ENCODE measurements at places on chromosomes 12 and 14.

DNA sequence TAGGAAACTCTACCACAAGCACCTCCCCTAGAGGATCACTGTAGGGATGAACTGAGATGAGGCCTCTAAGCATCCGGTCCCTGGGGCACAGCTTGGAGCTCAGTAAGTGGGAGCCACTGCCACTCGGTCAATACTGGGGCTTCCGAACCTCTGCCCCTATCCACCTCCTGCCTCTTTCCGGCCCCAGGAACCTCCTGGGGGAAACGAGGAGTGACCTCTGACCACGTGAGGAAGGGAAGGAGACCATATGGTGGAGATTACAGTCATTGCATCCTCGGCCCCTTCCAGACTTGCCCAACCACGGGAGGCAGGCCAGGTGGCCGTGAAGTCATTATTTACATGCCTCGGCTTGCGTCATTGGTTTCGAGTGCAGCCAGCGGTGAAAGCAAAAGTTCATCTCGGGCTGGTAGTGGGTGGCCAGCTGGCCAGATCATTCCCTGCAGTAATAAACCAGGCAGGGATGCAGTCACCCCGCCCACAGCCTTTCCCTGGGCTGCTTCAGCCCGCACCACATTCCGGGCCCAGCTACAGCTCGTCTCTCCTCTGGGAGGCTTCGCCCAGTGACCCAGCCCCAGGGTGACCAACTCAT lies 65.4 kb downstream of the C14orf132 start:
- DNase-seq, result no peak

DNA sequence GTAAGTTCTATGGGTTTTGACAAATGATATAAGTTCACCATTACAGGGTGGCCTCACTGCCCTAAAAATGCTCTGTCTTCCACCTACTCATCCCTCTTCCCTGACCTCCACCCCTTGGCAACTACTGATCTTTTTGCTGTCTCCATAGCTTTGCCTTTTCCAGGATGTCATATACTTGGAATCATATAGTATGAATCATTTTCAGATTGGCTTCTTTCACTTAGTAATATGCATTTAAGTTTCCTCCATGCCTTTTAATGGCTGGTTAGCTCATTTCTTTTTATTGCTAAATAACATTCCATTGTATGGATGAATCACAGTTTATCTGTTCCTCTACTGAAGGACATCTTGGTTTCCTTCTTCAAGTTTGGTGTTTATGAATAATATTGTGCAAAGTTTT lies 14.0 kb upstream of the PEX5 start:
- DNase-seq, result no peak

GRCh38 chr12:51323317-51323960 lies 535 bp downstream of the BIN2 start:
- DNase-seq, result no peak

DNA sequence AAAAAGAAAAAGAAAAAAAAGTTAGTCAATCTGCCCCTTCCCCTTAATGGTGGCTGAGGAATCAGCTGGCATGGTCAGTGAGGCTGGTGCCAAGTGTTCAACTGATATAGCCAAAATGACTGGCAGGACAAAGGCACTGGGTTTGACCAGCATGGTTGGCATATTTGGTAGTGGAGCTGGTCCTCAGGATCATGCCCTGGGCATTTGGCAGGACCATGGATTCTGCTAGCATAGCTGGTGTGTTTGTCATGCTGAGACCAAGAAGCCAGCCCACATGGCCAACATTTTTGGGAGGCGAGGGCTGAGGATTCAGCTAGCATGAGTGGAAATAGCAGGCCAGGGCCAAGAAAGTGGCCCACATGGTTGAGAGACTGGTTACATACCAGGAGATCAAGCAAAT lies 136.5 kb downstream of the FBXL14 start:
- DNase-seq, result no peak

- DNase-seq, result no peak
These were observed 202.5 kb downstream of the SLC15A4 start for GRCh38 chr12:128621304-128621703.

GRCh38 chr12:28578361-28578760 lies 388.1 kb downstream of the CCDC91 start:
- DNase-seq, result no peak

- DNase-seq, result no peak
These were observed 41.3 kb downstream of the EGLN3 start for GRCh38 chr14:33909380-33910084.

DNA sequence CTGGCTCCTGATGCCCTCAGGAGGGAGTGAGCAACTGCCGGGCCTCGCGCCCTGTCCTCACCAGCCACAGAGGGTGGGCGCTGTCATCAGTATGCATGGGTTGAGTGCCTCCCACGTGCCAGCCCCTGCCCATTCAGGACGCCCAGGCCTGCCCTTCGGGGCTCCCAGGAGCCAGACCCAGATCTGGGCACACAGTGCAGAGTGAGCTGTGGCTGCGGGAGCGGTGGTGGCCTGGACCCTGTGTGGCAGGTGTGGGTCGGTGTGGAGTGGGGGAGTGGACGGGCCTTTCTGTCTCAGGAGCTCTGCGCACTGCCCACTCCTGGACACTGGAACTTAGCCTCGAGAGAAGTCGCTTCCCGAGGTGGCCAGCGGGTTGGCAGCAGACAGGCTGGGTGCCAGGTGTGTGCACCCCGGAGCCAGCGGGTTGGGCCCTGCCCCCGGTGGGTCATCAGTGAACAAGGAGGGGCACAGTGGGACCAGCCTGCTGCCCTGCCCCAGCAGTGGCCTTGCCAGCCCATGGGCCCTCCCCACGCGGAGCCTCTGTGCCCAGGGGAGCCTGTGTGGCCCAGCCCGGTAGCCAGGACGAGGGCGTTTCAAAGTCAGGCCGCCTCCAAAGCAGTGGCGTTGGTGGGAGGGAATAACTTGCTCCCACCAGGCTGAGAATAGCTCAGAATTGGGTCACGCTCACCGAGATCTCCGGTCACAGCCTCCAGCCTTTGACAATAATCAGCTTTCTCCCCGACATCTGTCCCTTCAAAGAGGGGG lies 9.5 kb downstream of the TRMT61A start:
- DNase-seq, result no peak

DNA sequence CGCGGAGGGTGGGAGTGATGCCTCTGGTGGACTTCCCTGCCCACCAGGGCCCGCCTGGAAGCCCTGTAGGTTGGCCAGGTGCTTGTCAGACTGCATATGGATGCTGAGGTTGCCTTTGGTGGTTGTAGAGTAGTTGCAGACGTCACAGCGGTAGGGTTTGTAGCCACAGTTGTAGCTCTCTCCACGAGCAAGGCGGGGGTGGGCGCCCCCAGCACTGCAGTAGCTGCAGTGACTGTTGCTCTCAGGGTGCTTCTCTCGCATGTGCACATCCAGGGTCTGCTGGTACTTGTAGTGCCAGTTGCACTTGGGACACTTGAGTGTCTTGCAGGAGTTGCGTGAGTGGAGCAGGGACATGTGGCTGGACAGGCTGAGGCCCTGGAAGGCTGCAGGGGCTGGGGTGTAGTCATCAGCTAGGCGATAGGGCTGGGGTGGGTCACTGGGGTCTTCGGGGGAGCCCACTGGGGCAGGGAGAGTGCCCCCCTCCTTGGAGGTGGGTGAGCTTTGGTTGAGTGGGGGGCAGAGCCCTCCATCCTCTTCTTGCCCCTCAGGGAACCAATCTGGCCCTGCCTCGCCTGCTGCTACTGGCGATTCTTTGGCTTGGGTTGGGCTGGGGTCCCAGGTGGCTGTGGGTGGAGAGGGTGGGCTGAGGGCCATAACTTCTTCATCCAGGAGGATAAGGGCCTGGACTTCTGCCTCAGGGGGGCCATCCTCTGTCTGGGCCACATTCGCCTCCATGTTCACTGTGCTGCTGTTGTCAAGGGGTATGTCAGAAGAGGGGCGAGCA lies 17.7 kb downstream of the ZFHX2 start:
- DNase-seq, result no peak

DNA sequence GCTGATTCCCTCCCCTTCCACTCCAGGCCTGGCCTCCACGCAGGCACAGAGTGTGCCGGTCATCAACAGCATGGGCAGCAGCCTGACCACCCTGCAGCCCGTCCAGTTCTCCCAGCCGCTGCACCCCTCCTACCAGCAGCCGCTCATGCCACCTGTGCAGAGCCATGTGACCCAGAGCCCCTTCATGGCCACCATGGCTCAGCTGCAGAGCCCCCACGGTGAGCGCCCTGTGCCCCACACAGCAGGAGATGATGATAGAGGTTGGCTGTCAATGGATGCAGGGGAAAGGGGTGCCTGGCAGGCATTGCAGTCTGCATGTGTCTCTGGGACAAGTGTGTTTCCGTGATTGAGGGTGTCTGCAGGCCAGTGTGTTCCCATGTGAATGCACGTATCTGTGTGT lies 18.8 kb downstream of the C12orf43 start:
- no peak for DNase-seq

DNA sequence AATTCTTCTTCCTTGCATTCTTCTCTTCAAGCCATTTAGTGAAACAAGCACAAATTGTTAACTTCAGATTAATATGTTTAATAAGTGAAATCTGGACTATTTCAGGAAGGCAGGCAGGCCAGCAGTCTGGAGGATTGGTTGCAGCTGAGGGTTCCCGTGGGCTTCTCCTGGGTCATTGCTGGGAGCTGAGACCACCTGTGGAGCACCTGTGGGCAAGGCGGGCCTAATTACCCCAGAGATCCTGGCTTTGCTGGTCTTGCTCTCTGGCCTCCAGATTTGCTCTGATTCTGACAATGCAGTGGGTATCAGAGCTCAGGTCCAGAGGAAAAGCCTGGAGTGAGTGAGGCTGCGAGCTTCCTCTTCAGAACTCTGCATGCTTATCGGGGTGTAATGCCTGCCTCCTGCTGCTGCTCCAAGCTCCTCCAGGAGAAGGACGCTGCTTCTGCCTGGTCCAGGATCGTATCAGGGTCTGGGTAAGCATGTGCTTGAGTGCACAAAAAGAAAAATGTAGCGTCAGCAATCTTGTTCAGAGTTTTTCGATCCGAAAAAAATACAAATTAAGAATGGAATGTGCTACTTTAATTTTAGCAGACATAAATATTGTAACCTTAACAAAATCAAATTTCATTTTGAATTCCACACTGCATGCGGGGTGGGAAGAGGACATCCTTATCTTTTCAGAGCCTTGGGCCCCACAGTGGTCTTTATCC lies 93.8 kb downstream of the TMEM30B start:
- DNase-seq, result no peak

DNA sequence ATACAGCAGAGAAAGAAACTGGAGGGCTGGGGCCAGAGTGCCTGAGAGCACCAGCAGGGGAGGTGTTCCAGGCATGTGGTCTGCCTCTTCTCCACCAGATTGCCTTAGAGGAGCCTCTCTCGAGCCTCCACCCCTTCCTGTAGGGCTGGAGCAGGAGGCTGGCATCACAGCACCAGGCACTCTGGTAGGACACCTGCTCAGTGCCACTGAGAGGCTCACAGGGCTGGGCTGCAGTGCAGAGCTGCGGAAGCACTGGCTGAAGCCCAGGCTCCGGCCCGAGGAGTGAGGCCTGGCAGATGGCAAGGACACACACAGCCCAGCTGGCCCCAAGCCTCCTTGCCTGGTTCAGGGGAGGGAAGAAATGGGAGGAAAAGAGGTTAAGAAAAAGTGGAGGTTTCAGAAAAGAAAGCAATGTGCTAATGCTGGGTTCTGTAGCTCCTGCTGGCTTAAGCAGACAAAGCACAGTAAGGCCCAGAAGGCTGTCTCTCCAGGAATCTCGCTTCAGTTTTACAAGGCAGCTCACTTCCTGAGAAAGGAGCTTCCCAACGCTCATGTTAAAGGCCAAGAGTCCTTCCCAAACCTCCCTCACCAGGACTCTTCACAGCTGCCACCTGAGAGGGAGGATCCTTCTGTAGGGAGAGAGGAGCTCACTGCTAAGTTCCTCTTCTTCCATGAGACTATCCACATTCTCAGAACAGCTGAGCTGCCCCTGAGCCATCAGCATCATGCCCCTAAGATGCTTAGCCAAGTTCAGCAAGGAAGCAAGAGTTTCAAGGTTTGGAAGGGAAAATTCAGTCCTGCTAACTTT lies 23.8 kb downstream of the SPTB start:
- DNase-seq, result no peak

- DNase-seq, result no peak
These were observed 118.8 kb downstream of the SLC6A15 start for GRCh38 chr12:84793558-84794367.

- no peak for DNase-seq
These were observed 5.1 kb downstream of the CDH24 start for GRCh38 chr14:23052182-23052623.

DNA sequence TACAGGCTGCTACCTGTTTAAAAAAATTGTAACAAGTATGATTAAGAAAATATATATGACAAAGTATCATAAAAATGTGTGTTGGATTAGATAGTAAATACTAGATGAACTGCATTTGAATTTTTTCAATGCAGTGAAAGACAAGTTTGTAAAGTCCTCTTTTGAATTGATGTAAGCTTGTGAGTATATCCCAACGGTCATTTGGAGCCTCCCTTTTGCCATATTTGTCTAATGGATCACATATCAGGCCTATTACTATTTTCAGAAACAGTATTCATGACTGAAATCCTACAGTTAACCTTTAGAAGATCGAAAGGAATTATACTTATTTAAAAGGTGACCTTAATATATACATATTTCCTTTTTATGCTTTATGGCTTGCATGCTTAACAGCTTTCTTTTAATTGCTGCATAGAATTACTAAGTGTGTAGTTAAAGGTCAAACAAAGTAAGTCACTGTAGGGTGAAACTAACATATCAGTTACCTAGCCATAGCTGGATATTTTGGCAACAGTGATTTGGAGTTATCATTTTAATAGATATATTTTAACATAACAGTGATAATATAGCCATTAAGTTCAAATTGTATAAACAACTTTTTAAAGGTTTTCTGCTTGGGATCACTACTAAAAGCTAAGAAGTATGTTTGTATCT lies 53.6 kb downstream of the USP15 start:
- no peak for DNase-seq

DNA sequence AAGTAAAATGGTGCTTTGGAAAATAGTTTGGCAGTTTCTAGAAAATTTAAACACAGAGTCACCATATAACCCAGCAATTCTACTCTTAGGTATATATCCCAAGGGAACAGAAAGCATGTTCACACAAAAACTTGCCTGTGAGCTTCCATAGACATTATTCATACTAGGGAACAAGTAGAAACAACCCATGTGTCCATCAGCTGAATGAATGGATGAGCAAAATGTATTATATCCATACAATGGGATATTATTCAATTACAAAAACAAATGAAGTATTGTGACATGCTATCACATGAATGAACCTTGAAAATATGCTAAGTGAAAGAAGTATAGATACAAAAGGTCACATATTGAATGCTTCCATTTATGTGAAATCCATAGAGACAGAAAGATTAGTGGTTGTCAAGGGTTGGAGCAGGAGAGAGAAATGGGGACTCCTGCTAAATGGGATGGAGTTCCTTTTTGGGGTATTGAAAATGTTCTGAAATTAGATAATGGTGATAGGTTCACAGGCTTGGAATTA lies 7.9 kb downstream of the SLC10A1 start:
- DNase-seq, result no peak
